Thymus (tissue), 14 donors: ENCODE measurements at places on chromosomes 2 and 18.

DNA sequence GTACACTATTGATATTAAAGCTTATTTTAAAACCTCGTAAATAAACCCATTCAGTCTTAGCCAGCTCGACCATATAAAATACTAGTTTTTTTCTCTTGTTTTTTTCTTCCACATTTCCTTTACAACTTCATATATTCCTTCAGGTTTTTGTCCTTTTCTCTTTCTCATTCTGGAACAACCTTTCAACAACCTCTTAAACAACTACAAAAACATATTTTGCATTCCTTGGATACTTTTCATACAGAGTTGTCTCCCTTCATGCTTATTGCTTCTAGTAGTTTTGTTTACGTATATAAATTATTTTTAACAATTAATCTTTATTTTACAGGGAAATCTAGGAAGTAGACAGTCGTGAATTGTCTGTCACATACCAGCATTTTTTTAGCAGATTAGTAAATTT lies 41.2 kb downstream of the COMMD1 start:
- no peak for DNase-seq

- no peak for DNase-seq
Measured at GRCh38 chr2:169694894-169695260, 608 bp downstream of the PHOSPHO2 start.

GRCh38 chr2:163490281-163490680 lies 245.5 kb downstream of the FIGN start:
- no peak for DNase-seq

DNA sequence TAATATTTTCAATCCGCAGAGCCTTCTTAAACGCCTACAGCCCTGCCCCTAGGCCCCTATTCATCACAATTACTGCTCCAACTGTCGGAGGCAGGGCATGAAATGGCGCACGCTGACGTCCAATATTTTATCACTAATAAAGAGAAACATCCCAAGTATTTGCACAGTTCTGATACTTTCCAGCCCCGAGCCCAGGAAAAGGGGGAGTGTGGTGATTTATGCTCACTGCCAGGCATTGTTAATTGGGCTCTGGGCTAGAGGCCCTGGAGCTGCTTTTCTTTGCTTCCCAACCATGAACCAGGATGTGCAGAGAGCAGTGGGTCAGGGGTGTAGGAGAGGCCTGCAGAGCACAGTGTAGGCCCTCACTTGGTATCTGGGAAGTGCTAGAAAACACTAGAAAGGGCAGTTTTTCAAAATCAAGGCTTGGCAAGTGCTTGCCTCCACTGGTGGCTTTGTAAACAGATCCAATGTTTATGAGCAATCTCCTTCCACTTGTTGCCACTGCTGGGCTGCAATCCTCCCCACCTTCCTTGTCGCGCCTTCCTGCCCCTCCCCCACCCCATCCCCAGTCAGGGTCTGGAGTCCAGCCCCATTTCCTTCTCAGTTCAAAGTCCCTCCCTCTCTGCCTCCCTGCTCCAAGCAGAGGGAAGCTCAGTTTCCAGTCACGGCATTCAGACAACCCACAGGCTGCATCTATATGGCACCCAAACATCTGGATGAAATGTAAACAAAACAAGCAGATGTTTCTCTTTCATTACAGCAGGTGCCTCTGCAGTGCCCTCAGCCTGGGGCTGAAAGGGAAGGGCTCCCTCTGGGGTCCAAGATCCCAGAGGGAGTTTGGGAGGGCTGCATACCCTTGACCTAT lies 83.9 kb upstream of the PKDCC start:
- DNase-seq, result no peak

DNA sequence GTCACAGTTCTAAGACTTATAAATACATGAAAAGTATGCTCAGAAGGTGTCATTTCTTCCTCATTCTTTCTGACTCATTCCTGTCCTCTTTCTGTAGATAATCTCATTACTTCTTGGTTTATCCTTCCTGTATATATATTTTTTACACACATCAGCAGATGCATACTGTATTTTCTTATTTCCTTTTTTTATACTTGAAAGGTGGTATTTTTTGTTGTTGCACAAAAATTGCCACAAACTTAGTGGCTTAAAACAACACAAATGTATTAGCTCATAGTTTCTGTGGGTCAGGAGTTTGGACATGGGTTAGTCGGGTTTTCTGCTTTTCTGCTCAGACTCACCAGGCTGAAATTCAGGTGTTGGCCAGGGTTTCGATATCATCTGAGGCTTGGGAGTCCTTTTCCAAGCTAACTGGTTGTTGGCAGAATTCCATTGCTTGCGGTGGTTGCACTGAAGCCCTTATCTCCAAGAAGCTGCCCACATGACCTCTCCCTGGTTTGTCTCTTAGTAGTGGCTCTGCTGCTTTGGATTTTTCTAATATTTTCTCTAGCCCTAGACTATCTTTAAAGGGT lies 162.6 kb downstream of the FMNL2 start:
- DNase-seq, result no peak

GRCh38 chr2:122905431-122905830 lies 1119.7 kb upstream of the CNTNAP5 start:
- DNase-seq, result no peak
